PC-9 (cell line): ENCODE measurements at places on chromosomes 12 and 14.

DNA sequence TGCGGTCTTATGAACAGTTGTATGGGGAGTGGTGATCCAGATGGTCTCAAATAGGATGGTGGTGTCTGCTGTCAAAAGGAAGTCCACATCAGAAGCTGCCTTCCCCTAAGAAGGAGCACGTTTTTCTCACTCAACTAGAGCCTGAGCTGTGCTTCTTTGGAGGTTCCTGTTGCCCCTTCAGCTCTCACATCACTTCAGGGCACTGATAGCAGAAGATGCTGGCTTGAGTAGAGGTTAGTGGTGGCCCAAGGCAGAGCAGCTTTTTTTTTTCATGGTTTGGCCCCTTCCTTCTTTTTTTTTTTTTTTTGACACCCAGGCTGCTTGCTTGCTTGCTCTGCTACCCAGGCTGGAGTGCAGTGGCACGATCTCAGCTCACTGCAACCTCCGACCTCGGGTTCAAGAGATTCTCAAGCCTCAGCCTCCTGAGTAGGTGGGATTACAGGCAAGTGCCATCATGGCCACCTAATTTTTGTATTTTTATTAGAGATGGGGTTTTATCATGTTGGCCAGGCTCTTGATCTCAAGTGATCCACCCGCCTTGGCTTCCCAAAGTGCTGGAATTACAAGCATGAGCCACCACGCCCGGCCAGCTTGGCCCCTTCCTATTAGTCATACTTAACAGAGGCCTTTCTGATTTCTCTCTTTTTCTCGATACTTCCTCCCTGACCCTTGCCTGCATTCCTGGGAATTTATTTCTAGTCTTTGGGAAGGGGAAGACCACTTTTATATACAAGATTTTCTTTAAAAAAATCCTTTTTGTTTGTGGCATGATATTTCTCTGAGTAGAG is 31.6 kb downstream of the KLRD1 start:
- DNase-seq, result peak; percentile 53

- DNase-seq, result no peak
Measured at GRCh38 chr12:122870867-122871664, 24.9 kb downstream of the VPS37B start.

GRCh38 chr14:101360054-101360911 is 201.0 kb upstream of the DIO3 start:
- no peak for DNase-seq

DNA sequence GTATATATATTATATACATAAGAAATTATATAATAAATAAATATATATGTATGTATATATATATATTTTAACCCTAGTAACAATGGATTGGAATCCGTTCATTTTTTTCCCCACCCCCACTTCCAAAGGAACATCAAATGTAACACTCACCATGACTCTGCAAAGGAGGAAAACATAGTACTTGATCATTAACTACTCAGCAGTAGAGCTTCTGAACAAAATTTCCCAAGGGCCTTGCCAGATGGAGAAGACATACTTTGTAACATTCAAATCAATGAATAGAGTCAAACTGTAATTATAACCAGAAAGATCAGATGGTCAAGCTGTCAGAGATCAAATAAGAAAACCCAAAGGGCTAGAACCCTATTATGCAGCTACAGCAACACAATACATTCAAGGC is 126.0 kb upstream of the CNTN1 start:
- no peak for DNase-seq

DNA sequence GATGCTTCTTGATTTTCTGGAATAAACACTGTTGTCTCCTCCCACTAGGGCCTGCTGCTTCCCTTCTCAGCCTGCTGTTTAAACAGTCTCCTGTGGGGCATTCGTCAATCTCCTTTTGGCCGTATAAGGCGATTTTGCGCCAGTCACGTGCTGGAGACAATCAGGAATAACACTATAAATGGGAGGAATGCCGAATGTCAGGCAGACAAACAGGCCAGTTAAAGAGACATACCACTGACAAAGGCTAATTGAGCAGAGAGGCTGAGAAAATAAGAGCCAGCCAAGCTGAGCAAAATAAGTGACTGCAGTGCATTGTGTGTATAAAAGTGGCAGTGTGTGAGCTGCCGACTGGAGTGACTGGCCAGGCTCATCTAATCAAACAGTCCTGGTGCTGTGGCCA is 23.3 kb downstream of the DMAC2L start:
- DNase-seq, result no peak

DNA sequence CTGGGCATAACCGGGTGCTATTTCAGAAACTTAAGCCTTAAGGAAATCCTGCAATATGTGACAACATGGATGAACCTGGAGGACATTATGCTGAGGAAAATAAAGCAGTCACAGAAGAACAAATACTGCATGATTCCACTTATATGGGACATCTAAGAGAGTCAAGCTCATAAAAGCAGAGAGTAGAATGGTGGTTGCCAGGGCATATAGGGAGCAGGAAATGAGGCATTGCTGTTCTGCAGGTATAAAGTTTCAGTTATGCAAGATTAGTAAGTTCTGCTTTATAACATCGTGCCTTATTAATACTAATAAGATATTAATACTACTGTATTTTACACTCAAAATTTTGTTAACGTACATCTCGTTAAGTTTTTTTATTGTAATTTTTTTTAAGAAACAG is 124.2 kb upstream of the ATF1 start:
- no peak for DNase-seq

DNA sequence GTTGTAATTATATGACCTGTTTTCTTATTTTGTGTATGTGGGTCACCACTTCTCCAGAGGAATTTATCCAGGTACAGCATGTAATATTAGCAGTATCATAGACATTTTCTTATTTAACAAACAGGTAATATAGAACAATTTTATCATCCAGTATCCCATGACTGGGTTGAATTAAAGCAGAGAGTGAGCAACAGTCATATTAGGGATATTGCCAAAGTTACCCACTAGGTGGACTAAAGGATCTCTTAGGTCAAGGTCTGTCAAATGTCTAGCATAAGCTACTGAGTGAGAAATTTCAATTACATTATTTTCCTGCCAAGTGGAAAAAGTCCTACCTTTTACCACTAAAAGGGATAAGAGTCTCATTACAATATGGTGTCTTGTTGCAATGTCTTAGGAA is 62.1 kb upstream of the TRIM9 start:
- no peak for DNase-seq
